ENCODE measurements at places on chromosomes 6 and 20.

DNA sequence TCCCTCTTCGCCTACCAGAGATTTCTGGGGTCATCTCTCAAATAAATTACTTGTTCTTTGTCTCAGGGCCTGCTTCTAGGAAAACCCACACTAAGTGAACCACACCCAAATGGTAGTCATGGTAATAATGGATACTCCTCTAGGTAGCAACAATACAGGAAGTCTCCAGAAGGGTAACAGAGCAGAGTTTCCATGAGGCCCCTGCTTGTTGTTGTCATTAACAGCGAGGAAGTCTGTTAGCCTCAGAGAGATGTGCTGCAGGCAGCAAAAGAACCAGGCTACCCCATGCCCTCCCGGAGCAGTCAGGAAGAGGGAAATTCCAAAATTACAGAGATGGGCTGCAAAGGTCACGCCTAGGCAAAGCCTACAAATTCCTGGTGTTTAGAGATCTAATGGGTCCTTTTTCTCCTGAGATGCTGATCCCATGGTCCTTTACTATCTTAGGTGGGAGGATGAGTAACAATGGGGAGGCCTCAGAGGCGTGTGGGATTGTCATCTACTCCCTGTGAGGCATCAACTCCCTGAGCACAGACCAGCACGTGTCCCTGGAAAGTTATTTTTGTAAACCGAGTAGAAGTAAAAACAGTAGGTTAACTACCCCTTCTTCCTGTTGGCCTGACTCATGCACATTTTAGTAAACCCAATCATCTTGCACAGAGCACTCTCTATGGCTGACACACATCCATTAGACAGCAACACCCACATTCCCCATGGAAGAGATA is 10.1 kb downstream of the ISM1 start:
- DNase-seq, result no peak

GRCh38 chr20:44208770-44209169 is 1.8 kb downstream of the OSER1 start:
- no peak for DNase-seq

DNA sequence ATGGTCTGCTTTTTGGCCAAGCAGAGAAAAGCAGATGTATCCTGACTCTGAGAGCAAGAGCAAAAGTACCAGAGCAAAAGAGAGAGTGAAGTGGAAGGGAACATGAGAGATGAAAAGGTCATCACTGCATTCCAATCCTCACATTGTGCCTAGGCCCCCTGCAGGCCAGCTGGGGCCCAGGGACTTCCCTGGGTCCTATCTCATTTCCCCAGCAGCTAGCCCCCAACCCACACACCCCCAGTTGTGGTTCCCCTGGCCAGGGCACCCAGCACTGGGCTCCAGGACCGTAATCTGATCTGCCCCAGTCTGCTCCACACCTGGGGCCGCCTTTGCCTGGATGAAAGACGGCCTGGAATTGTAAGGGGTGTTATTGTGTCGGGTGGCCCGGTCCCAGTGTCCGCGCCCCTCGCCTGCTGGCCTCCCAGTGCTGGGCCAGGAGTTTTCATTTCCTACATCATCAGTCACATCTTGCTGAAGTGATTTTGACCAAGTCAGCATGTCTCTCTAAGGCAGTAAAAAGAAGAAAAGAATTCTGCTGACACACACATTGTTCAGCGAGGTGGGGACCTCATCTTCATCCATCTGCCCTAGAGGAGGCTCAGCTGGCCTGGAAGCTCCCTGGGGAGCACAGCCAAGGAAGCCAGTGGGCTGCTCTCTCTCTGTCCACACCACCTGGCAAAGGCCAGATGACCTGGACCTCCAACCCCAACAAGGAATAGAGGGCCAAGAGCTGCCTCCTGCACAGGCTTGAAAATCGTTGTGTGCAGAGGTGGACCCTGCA is 4.0 kb upstream of the BMP7 start:
- no peak for DNase-seq

GRCh38 chr6:6006428-6007365 is at the start of gene NRN1:
NRN1 (minus strand) TSS chr6:6006925; CDS start chr6:6006749, 176 bp downstream.
- DNase-seq, result no peak

GRCh38 chr20:34843421-34843820 is 18.0 kb upstream of the NCOA6 start:
- no peak for DNase-seq

DNA sequence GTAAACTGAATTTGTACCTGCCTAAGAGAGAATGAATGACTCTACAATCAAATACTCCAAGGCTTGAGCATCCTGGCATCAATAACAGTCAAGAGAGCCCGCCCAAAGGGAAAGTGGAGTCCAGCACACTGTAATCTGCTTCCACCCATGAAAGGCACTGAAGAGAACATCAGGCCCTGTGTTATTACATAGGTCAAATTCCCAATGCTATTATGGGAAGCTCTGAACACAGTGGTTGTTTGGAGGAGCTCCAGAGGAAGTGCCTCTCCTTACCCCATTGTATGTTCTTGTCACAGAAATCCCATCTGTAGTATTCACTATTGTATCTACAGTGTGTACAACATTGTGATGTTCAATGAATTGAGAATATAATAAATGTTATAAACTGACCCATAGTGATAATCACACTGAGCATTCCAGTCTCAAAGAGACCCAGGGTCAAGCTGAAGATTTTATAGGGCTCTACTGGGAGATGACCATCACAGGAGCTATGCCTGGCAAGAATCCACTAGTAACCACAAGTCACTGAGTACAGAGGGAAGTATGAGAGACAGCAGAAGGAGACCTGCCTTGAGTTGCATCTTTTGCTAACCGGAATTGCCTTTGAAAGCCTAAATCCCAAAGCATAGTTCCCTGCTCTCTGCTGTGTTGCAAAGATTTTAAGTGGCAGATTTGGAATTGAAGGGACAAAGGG is 446.7 kb downstream of the GJA1 start:
- no peak for DNase-seq

- DNase-seq, result no peak
These were observed 736.4 kb upstream of the MARCKS start for GRCh38 chr6:113120582-113121285.
